Smooth muscle cell of the coronary artery (primary cell): ENCODE measurements at places on chromosomes 2 and 18. TPM values are rescaled to one million over a fixed set of nuclear protein-coding genes. Genes with fewer than 3 reads are reported as not detected.

DRC1 gene
- total RNA-seq, result not detected in 2 replicates

FBXO15 gene
- total RNA-seq, result 0.23 and 0.82 TPM in 2 replicates

PLEKHB2 gene
- 94.9 and 106 TPM in 2 replicates for total RNA-seq

ALPI gene
- total RNA-seq, result not detected in 2 replicates

DUSP2 gene
- 0.12 and 0.38 TPM in 2 replicates for total RNA-seq

PLEK gene
- total RNA-seq, result 0.08 TPM in 1 of 2 replicates, not detected in the other

SNORC gene
- total RNA-seq, result 0.59 and 0.83 TPM in 2 replicates

GATA6 gene
- 4.4 and 51.6 TPM in 2 replicates for total RNA-seq

AGFG1 gene
- 33.2 and 42.2 TPM in 2 replicates for total RNA-seq

ALLC gene
- not detected in 2 replicates for total RNA-seq

GGCX gene
- total RNA-seq, result 44.0 and 48.0 TPM in 2 replicates

FEV gene
- total RNA-seq, result not detected in 2 replicates

ZNF385B gene
- total RNA-seq, result not detected in 2 replicates

DPP10 gene
- not detected in 2 replicates for total RNA-seq

CROCC2 gene
- total RNA-seq, result 0.12 TPM in 1 of 2 replicates, not detected in the other

RNF125 gene
- total RNA-seq, result 0.08 and 0.35 TPM in 2 replicates

MC5R gene
- total RNA-seq, result not detected in 2 replicates

CWC22 gene
- 11.7 and 12.5 TPM in 2 replicates for total RNA-seq

CHRNG gene
- total RNA-seq, result not detected in 2 replicates

ACMSD gene
- not detected in 2 replicates for total RNA-seq

OR6B2 gene
- total RNA-seq, result not detected in 2 replicates

CAVIN2 gene
- 18.4 and 57.7 TPM in 2 replicates for total RNA-seq

WDR54 gene
- total RNA-seq, result 31.8 and 40.5 TPM in 2 replicates

HOXD9 gene
- total RNA-seq, result not detected in 2 replicates

C2orf72 gene
- total RNA-seq, result under 0.01 and 0.23 TPM in 2 replicates

TWIST2 gene
- 15.7 and 171 TPM in 2 replicates for total RNA-seq

TXNDC9 gene
- 8.2 and 41.6 TPM in 2 replicates for total RNA-seq

NCKAP1 gene
- total RNA-seq, result 105 and 149 TPM in 2 replicates

SPP2 gene
- total RNA-seq, result not detected in 2 replicates

NRP2 gene
- 6.2 and 33.8 TPM in 2 replicates for total RNA-seq

CCDC85A gene
- total RNA-seq, result 2.8 TPM in 1 of 2 replicates, not detected in the other

FBXO48 gene
- total RNA-seq, result 0.15 and 0.23 TPM in 2 replicates

STARD6 gene
- 0.15 TPM in 1 of 2 replicates, not detected in the other for total RNA-seq

CNDP1 gene
- not detected in 2 replicates for total RNA-seq

RAB6C gene
- total RNA-seq, result not detected in 2 replicates

WNT6 gene
- not detected in 2 replicates for total RNA-seq

BMP10 gene
- not detected in 2 replicates for total RNA-seq

DAW1 gene
- total RNA-seq, result 0.12 and 9.5 TPM in 2 replicates

TMEM37 gene
- 0.53 TPM in 1 of 2 replicates, not detected in the other for total RNA-seq

DSG4 gene
- not detected in 2 replicates for total RNA-seq

RUFY4 gene
- 0.08 TPM in 1 of 2 replicates, not detected in the other for total RNA-seq

ALK gene
- total RNA-seq, result under 0.01 TPM in 1 of 2 replicates, not detected in the other

PAX3 gene
- 0.38 and 7.6 TPM in 2 replicates for total RNA-seq

ZNF892 gene
- 2.3 and 4.7 TPM in 2 replicates for total RNA-seq

ABCG5 gene
- total RNA-seq, result not detected in 2 replicates
